ENCODE measurements at places on chromosomes 5 and 9.

- DNase-seq = no peak
Measured at GRCh38 chr9:7729371-7730163, 70.0 kb downstream of the DMAC1 start.

DNA sequence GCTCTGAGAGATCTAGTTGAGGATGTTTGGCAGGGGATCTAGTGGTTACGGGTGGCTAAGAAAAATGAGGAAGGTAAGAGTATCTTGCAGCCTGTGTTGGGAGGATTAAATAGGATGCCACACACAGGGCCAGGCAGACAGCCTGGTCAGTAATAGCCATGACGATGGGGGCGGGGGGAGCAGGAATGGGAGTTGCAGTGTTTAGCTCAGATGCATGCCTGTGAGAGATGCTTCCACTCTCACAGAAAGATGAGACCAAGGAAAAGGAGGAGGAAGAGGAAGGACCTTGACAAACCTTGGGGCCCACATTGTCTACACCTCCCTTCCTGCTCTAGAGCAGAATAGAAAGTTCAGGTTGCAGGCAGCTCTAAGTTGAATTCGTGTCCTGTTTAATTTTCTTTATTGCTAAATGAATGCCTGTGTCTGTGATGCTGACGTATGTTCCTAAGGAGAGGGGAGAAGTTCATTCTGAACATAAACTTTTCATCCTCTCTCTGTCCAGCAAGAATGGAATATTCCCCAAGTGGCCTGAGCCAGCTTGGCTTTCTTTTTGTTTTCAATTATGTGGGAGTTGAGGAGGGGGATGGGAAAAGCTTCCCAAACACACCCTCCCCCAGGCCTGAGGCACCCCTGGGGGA lies 28.7 kb downstream of the TGFBI start:
- no peak for DNase-seq

GRCh38 chr9:132184124-132184523 lies 22.3 kb downstream of the NTNG2 start:
- DNase-seq = peak; percentile 18

- no peak for DNase-seq
Measured at GRCh38 chr5:106523852-106524251, 1146.9 kb downstream of the EFNA5 start.

Data from NCI-H146 (cell line).